ENCODE measurements at places on chromosomes 6 and 20.

DNA sequence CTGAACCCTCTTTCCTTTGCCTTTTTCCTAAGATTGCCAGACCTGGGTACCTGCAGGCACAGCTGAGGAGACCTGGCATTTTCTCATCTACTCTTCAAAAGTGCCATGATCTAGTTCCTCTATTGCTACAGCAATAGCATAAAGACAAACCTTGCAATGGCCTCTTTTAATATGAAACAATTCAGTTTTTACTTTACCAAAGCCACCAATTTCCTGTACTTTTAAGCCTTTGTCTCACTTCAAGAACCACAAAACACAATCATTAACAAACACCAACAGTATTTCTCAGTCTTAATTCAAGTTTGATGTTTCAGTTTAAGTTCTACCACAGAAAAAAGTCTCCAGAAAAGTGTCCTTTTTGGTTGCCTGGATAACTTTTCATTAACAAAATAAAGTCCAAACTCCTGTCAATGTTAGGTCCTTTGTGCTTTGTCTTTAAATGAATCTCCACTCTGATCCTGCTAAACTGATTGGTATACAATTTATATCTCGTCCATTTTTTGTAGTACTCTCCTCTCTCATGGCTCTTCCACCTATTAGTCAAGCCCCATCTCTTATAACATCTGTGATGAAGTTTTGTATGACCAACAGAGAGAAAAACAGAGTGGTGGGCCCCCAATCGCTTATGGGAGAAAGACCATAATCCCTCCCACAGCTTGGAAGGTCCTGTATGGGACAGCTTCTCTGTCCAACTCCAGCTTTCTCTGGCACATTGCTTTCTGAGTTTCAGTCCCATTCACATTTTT is 50.5 kb upstream of the THEMIS start:
- DNase-seq = no peak

- DNase-seq = no peak
These were observed 10.7 kb downstream of the SALL4 start for GRCh38 chr20:51791626-51792025.

DNA sequence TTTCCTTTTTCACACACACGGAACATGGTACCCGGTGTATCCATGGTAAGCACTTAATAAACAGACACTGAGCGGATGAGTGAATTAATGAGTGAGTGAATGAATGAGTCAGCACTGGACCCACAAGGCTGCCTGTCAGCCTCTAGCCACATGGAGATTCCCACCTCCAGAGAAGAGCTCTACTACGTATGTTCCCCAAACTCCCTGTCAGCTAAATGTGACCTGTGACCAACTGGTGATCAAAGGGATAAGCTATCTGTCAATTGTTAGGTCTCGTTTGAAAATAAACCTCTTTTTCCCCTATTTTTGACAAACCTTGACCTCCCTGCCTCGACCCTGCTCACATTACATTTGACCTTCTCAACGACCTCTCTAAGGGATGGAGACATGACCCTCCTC is 24.5 kb upstream of the TAF8 start:
- no peak for DNase-seq

DNA sequence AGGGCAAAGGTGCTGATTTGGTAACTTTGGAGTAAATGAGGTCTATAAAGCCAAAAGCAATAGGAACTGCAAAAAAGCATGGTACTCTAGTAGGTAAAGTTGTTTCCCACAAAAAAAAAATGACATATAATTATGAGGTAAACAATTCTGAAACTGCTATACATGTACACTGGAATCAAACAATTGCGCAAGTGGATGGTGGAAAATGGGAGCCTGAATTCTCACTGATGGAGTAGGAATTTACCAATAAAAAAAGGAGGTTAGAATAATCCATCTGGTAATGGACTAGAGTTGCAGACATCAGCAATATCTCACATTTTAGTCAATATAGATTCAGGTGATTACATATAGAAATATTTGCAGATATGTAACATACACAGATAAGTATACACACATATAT is 5.0 kb upstream of the KAT14 start:
- DNase-seq = no peak

Data from occipital lobe (tissue), 3 donors.